ENCODE measurements at places on chromosomes 7 and 10.

GRCh38 chr7:69756235-69756634, 158.0 kb downstream of the AUTS2 start:
- DNase-seq, result no peak

GRCh38 chr7:63042730-63043511, 955.7 kb upstream of the ZNF722 start:
- DNase-seq, result no peak

- no peak for DNase-seq
Measured at GRCh38 chr7:34875481-34875880, 161.8 kb downstream of the DPY19L1 start.

GRCh38 chr10:119671381-119671780, 20.2 kb downstream of the BAG3 start:
- no peak for DNase-seq

DNA sequence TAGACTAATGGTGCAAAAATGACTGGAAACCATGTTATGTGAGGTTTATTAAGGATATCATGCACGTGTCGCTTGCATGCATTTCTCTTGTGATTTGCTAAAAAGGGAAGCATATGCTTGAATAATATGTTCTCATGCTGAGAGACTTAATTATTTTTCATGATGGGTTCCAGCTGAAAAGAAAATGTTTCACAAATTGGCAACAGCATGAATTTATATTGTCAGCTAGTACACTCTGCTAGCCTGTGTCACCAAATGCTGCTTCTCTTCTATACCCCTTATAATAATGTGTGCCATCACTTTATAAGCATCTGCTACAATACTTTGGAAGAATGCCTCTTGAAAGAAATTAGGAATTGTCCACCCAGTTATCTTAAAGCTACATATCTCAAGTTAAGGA, 63.0 kb downstream of the GNAI1 start:
- no peak for DNase-seq

DNA sequence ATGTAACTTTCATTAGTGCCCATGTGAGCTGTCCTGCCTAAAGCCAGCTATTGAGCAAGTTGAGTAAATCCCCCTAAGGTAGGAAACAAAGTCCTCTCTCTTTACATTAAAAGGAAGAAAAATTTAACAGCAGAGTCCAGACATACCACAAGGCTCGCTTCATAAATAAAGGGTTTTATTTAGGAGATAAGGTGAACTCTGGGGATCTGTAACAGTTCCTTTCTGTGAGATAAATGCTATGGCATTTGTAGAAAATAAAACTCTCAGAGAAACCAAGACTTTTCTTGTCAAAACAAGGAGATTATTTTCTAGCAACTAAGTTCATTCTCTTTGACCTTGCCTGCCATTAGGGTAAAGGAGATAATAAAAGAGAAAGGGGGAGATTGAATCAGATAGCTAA, 32.3 kb upstream of the LYZL1 start:
- DNase-seq, result no peak

- DNase-seq, result no peak
Measured at GRCh38 chr7:77802557-77803405, 4.2 kb downstream of the PHTF2 start.

DNA sequence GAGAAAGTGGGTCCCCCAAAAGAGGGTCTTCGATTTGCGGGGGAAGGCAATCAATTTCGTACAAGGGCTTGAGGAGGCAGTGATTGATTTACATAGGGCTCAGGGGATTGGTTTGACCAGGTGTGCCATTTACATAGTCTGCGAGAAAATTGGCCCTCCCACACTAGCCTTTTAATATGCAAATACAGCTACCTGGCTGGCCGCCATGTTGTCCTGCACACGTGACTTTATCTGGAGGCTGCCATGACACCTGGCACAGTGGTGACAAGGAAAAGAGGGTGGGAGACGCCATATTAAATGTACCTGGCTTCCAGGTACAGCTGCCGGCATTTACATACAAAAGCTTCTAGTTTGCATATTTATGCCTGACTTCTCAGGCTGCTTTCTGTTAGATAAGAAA, 1577.2 kb upstream of the LRRTM3 start:
- no peak for DNase-seq

DNA sequence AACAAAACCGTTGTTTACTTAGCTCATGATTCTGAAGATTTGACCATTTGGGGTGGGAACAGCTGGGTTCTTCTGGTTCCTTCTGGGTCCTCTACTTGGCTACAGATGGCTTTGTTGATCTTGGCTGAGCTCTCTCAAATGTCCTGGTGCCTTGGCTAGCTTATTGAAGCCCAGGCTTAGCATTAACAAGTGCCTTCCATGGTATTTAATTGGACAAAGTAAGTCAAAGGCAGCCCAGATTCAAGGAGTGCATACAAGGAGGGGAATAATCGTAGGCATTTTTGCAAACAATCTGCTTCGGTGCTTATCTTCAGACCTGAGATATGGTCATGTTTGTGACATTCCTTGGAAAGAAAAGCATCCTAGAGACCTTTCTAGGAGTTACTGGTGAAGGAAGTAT, 81.4 kb downstream of the ADCYAP1R1 start:
- DNase-seq, result no peak
